Activated CD8-positive, alpha-beta memory T cell treated with anti-CD3 and anti-CD28 coated beads for 1 hour (primary cell): ENCODE measurements at places on chromosomes 16 and 17.

DNA sequence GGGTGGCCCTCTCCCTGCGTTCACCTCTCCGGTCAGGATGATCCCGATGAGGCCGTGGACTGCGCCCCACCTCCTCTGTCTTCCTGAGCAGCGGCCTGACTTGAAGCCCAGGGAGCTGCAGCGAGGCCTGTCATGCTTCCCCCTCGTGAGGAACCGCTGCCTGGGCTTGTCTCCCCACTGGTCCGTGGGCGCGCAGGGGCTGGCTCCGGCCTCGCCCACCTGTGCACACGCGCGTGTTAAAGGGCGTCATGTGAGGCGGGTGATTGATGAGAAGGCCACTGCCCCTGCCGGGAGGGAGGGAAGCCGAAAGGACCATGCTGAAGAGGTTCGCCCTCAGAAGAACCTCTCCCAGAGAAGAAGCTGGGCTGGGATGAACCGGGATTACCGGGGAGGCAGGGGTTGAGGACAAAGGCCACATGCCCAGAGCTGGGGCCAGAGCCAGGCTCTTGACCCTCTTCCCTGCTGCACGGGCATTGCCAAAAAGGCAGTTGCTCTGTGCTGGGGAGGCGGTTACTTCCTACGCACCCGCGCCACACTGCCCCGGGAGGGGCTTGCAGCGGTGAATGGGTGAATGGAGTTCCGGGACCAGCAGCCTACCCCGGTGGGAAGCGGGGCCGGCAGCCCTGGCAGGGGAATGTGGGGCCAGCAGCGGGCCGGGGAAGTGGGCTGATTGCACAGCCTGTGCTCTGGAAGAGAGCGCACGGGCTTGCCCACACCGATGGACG lies 85.9 kb upstream of the GSE1 start:
- DNase-seq = no peak

GRCh38 chr17:40625311-40625710 lies 22.3 kb downstream of the SMARCE1 start:
- no peak for DNase-seq

DNA sequence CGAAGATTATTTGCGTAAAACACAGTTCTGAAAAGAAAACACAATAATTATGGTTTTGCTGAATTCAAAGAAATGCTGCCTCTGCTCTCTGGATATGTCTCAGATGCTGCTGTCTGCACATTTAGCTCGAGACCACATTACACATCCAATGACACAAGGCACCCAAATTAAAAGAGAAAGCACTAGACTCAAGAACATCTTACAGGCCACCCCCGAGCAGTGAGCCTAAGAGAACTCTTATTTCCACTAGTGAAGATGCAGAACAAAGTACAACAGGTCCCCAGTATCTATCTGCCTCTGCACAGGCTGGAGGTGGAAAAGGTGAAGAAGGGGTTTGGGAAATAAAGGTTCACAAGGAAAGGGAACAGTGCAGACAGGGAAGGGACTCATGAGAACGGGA lies 33.5 kb downstream of the GRB2 start:
- DNase-seq = no peak

GRCh38 chr17:323721-324571 lies 28.7 kb downstream of the RPH3AL start:
- DNase-seq = no peak
